ENCODE measurements at places on chromosomes 4 and X.

DNA sequence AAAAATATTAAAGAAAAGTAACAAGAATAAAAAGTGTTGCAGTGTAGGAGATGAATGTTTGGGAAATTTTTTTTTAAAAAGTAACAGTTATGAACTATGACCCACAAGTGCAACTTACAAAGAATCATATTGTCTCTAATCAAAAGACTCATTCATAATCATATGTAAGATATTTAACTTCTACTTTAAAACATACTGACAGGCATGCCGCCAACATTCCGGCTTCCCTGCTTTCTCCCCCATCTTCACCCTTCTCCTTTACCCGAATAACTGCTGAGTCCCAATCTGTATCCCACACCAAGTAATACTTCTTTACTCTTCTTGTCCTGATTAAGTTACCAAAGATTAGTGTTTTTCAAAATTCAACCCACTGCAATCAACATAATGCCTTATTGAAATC, 598.8 kb upstream of the FRG1 start:
- no peak for DNase-seq

GRCh38 chr4:83618991-83619645, 83.2 kb downstream of the GPAT3 start:
- DNase-seq, result no peak

DNA sequence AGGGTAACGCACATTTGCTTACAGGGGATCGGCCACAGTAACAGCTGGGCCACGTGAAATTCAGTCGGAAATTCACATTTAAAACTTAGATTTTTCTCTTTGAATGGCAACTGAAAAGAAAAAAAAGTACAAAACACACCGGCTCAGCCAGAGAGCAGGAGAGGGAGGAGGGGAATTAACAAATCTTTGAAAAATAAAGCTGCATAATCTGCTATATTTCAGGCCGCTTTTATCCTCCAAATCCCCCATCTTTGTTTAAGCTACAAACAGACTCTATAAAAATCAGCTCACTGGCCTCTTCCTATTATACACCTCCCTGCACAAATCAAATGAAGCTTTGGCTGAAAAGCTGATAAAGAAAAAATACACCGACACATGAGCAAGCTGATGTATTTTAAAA, 169.1 kb downstream of the LDB2 start:
- no peak for DNase-seq

DNA sequence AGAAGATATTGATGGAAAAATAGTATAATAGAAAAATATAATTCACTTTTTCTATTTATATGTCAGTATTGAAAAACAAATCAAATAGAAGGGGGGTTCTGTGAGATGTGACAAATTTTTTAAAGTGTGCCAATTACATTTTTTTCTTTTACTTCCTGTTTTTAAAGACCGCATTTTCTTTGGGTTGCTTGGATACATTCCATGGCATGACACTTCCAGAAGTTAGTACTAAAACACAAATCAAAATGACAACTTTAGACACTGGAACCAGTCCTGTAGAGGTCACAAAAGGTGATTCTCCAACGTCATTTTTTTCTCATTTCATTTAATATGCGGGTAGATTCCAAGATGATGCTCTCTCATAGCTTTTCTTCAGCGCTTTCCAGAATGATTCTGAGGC, 116.2 kb upstream of the GNPDA2 start:
- DNase-seq, result no peak

GRCh38 chr4:86442881-86443280, 83.0 kb upstream of the MAPK10 start:
- DNase-seq, result no peak

- DNase-seq, result no peak
Observed at GRCh38 chrX:124257924-124258702, 74.3 kb upstream of the TEX13D start.

- no peak for DNase-seq
Observed at GRCh38 chr4:94519925-94520789, 68.4 kb downstream of the PDLIM5 start.

- DNase-seq, result no peak
Observed at GRCh38 chr4:3111461-3111860, 37.0 kb downstream of the HTT start.

DNA sequence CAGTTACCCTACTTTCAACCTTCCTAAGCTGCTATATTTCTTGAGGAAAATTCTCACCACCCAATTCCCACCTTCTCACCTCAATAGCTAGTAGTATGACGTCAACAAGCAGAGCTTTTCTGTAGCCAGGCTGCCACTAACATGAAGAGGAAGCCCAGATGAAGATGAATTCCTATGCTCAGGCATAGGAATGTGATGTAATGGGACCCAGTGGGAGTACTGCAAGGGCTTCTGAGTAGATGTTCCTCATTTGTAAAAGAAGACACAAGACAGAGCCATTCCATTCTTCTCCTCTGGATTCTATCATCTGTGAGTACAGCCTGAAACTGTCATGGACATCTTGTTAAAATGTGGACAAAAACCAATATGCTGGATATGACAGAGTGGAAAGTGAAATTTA, 81.6 kb upstream of the KLF3 start:
- DNase-seq, result no peak

DNA sequence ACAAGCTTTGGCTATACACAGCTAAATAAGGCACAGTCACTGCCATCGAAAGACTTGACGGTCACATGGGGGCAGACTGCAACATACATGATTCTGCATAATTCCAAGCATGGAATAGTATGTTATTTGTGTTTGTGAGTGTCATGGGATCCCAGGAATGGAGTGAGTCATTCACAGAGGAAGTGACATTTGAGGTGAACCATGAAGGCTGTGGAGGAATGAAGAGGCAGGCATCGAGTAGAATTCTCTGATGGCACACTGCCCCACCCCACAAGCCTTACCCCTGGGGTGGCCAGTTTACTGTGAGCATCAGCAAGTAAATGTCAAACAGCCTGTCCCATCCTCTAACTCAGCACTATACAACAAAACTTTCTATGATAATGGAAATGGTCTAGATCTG, 619.7 kb downstream of the MID1IP1 start:
- DNase-seq, result no peak

- DNase-seq, result no peak
Observed at GRCh38 chr4:8509311-8509950, 68.9 kb downstream of the TRMT44 start.

DNA sequence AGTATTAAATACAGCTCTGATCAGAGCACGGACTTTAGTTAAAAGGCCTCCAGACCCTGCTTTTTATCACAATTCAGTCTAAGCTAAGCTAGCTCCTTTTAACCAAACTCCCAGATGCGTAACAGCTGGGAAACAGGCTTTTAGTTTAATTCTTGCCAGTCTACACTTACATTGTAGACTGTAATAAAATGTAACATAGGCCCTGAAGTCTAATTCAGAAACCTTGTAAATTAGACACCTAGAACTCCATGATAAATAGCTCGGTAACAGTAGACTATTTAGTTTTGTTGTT, 20.1 kb downstream of the FBXO8 start:
- no peak for DNase-seq

- no peak for DNase-seq
Observed at GRCh38 chrX:153884136-153884535, 1.8 kb downstream of the L1CAM start.

GRCh38 chr4:73990988-73991741, 3.2 kb upstream of the PPBP start:
- DNase-seq, result no peak

DNA sequence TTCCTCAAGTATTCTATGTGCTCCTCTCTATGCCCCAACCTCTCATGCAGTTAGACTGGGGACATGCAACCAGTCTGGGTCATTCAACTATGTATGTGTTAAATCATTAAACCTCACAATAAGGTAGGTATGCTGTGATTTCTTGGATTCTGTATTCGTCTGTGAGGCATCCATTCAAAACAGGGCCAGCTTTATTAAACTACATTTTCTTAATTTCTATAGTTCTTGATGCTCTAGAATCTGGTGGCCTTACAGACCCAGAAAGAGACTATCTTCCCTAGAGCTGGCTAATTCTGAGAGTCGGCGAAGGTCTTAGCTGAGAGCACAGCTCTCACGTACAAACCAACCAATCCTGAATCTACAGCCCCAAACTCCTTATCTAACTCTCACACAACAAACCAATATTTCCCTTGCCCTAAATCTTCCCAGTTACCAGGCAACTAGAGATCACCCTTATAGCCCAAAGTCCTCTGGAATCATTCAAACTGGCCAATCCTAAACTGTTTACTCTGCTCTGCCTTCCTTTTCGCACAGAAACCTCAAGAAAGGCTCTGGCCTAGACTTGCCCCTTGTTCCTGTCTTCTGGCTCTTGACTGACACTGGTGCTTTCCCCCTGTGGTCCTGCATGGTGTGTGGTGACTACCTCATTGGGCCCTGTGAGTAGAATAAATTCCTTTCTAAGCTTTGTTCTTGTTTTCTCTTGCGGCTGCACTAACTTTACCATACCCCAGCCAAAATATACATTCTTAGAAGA, 203.5 kb upstream of the TET2 start:
- no peak for DNase-seq

DNA sequence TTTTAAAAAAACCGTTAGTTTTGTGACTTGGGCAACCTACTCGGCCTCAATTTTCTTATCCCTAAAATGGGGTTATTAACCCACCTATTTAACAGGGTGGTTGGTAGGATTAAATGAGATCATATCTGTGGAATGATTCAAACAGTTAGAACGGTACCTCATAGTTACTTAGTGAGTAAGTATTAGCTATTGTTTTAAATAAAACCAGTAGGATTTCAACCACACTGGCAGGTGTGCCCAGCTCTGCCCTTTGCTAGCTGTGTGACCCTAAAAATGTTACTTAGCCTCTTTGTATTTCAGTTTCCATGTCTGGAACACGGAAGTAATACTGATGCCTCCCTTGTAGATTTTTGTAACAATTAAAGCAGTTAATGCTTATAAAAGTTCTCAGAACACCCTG, 225.8 kb upstream of the SPRY1 start:
- DNase-seq, result no peak

- no peak for DNase-seq
Observed at GRCh38 chr4:82515705-82516104, 46.1 kb downstream of the TMEM150C start.

- DNase-seq, result no peak
Observed at GRCh38 chr4:112282860-112283667, 2.6 kb downstream of the TIFA start.

DNA sequence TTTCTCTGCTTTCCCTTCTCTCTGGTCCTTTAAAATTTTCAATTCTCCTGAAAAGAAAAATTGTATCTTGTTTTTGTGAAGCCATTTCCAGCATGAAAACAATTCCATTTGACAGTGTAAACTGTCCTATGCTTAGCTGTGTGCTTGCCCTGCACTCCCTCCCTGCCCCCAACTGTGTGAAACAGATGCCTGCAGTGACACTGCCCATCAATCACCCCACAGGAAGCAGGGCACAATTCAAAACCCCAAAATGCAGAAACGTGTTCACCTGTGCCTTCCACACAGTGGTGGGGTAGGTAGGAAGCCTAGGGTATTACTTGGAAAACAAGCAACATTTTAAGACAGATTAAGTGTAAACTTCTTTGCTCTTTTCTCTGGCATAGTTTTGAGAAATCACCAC, 6.2 kb upstream of the FHDC1 start:
- DNase-seq, result no peak

GRCh38 chr4:145909281-145909715, 29.3 kb downstream of the ZNF827 start:
- DNase-seq, result peak; percentile 6

DNA sequence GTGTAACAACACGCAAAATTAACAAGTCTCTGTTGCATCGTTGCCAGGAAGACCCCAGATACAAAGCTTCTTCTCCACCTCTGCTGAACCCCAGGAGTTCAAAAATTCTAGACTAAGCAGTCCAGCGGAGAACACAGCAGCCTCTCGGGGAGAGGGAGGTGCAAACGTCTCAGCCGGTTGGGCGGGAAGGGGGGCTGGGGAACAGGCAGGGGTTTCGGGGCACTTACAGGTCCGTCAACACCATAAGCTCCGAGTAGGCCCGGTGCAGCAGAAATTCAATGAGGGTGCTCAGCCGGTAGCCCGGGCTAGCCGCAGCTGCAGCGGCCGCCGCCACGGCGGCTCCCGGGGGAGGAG, 394 bp downstream of the MED14 start:
- no peak for DNase-seq

DNA sequence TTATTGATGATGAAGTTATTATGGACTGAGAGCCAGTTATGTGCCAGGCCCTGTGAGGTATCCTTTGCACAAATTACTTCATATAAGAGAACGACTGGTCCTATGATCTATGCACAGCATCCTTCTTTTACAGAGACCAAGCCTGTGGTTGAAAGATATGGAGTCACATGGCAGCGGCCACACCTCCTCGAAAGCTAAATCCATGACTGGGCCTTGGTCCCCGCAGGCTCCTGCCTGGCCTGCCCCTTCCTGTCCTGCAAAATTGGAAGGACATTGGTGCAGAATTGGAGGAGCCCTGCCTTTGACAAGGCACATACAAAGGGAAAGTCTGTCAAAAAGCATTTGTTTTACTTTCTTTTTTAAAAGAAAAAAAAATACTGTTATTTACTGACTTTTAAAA, 18.3 kb downstream of the SORBS2 start:
- DNase-seq, result no peak

- no peak for DNase-seq
Observed at GRCh38 chr4:4386736-4387392, at the start of gene NSG1. Gene NSG1, plus strand, starts transcription at chr4:4387102. Its CDS starts 528 bp downstream, at chr4:4387630.

DNA sequence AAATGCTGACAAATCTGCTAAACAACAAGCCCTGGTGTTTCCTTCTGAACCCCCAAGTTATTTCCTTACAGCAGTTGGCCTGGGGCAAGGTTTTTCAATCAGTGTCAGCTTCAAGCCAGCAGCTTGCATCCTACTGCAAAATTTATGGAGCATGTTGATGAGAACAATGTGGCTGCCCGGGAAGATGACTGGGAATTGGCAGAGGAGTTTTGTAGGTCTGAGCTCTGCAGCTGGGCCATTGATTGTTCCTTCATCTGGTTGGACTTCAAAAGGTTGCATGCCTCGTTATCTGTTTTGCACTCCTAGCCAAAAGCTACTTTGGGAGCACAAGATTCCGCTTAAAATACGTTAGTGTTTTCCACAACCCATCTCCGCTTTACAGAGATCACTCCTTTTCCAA, 1030.3 kb upstream of the LCORL start:
- no peak for DNase-seq

GRCh38 chr4:182903013-182903412, 14.2 kb downstream of the DCTD start:
- DNase-seq, result no peak

GRCh38 chrX:26649534-26649933, 433.6 kb downstream of the MAGEB5 start:
- DNase-seq, result no peak

GRCh38 chr4:106583567-106583966, 215.0 kb upstream of the GIMD1 start:
- no peak for DNase-seq

- DNase-seq, result no peak
Observed at GRCh38 chr4:3486541-3487540, 23.7 kb downstream of the DOK7 start.

GRCh38 chr4:40516651-40517050, 113.0 kb downstream of the RBM47 start:
- no peak for DNase-seq

GRCh38 chrX:2533424-2533823, 32.6 kb upstream of the DHRSX start:
- DNase-seq, result no peak

DNA sequence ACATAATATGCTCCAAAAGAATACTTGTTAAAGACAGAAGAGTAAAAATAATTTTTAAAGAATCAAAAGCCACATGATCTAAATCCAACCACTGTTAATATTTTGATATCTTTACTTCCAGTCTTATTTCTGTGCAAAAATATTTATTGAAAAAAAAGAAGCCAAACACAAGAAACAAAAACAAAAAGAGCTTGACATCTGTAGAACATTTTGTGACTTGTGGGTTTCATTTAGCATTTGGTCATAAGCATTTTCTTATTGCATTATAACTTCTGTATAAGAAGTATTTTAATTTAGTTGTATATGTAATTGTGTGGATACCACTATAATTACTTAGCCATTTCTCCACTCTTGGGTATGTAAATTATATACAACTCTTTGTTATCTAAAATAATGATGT, 63.1 kb downstream of the DIPK2B start:
- DNase-seq, result no peak

Data from GOT3 (cell line).